Uterus (tissue), 4 donors: ENCODE measurements at places on chromosomes 16 and 17. TPM values are rescaled to one million over a fixed set of nuclear protein-coding genes. Genes with fewer than 3 reads are reported as not detected.
A peak's percentile ranks its signal among the peaks of the same experiment; 100 is the strongest.

GRCh38 chr17:35749560-35750412, 3.3 kb downstream of the GAS2L2 start:
- DNase-seq = no peak

The CHRNE gene
- 0.83 TPM for total RNA-seq

The HS3ST3B1 gene
- 5.3 TPM for total RNA-seq

- DNase-seq = peak; percentile 71
Observed at GRCh38 chr17:1720856-1721386, 3.6 kb upstream of the WDR81 start.

GRCh38 chr16:4358831-4359561, 7.9 kb upstream of the PAM16 start:
- peak; percentile 71 for DNase-seq

DNA sequence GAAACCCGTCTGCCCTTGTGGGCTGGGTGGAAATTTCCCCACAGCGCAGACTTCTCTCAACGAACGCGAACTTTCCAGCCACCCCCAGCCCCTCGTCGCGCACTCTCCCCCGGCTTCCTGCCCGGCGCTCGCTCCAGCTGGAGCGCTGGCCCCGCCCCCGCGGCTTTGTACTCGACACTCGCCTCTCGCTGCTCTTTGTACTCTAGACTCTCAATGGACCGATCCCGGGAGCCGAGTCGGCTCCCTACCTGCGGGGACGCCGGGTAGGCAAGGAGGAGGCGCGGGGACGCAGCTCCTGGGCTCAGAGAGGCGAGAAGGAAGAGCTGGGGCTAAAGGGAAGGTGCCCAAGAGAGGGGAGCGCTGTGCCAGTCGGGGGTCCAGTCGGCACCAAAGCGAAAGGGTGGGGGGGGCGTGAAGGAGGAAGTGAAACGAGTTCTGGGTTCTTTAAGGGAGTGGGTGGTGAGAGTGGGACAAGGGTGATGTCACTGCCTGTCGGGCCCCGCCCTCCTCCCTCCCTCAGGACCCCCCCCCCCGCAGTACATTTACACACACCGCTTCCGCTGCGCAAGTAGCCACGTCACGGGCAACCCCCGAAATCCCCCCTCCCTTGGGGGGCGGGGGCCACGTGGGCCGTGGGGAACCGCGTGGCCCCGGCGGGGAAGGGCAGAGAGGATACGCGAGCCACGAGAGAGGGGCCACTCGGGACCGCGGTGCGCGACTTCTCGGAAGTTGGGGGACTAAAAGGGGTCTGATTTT, 9.7 kb downstream of the KDM6B start:
- DNase-seq = peak; percentile 76

DNA sequence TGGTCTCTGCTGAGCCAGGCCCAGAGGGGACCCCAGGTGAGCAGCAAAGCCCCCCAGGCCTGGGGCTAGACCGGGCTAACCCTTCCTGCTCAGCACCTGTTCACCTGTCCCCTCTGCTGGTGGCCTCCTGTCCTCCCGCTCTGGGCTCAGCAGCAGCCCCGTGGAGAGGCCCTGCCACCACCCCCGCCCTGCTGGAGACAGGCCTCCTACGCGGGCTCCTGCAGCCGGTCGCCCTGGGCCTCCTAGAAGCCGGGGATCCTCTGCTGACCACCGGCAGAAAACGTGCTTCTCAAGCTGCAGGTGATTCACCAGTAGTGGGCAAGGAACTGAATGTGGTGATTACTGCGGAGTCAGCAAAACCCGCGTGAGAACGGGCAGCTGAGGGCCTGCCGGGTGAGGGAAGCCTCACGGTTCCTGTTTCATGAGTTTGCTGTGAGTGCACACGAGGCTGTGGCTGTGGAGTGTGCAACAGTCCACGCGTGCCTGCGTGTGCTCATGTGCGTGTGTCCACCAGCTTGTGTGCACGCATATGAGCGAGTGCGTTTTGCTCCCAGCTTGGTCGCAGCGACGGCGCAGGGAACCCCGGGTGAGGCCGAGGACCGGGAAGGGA, 792 bp downstream of the SECTM1 start:
- no peak for DNase-seq

DNA sequence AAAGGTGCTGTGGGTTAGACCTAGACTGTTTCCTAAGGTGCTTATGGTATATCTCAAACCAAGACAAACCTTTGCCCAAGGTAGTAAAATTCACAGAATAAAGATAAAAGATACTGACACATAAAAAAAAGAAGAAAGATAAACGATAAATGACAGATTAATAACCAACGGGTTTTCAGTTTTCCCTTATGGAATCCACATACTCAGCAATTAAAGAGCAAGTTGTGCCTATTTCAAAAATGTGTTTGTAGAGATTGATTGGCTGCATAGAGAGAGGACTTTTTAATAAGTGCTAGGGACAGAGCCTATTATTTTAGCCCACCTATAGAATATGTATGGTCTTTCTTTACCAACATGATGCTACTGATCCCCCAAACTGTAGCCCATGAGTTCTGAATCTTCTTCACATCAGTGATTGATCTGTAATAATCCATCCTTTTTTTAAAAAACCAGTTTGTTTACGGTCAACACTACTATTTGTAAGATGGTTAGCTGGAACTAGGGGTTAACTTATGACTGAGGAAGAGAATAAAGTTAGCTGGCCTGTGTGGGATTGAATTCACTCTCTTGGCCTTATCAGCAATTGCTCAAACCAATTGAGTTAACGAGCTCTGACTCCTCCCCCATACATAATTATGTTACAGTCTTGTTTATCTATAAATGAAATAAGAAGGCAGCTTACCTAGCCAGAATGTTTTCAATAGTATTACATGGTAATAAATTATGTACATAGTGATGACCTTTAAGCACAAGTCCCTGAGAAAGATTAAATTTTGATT, 53.8 kb downstream of the SNX11 start:
- no peak for DNase-seq

The DUSP3 gene
- total RNA-seq = 39.7 TPM

The TMC6 gene
- 8.2 TPM for total RNA-seq

DNA sequence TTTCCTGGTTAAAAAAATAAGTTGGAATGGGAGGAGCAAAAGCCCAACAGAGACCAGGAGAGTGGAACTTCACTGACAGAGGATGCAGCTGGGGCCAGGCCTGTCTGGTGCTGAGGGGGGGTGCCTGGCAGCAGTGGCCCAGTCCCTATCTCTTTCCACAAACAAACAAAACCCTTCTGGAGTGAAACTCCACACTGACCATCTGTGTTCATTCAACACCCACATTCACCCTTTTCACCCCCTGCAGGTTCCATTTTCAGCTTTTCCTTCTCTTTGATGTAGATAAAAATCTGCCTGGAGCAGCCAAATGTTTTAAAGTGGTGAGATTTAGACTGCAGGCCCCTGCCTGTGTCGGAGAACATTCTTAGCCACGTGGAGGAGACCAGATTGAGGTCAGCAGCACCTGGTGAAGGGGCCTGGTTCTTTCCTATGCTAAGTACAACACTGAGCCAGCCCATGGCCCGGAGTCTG, 161.4 kb upstream of the CDH11 start:
- DNase-seq = no peak

- no peak for DNase-seq
Observed at GRCh38 chr17:72425133-72425793, 304.4 kb downstream of the SOX9 start.

DNA sequence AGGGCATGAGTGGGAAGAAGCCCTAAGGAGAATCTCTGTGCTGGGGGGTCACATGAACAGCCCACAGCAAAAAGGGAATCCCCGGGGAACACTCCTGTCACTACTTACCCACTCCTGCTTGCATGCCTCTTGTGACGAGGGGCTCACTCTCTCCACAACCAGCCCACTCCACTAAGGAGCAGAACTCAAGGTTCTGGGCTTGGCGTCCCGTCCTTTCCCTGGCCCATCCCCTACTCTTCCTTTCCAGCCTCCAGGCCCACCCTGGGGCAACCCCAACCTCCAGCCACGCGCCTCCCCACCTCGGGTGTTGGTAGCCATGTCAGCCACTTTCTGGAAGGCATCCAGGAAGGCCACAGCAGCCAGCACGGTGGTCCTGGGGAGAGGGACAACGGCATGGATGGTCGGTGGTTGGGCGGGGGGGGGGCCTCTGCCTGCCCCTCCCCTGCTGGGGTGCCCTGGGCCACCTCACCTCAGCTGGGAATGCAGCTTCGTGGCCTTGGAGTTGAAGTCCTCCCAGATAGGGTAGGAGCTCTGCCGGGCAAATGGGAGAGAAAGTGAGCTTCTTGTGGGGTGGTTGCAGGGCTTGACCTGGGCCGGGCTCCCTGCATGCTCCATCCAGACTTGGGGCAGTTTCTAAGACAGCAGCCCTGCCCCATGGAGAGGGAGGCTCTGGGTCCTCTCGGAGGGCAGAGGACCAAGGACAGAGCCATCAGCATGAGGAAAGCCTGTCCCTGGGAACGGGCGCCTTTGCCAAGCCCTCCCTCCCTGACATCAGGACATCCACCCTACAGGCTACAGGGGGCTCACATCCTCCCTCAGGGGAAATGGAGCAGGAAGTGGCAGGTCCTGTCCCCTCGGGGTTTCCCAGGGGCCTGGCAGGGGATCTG, 5.1 kb downstream of the MTSS2 start:
- peak; percentile 17 for DNase-seq

- peak; percentile 50 for DNase-seq
Observed at GRCh38 chr17:74239172-74239571, 25.8 kb downstream of the TTYH2 start.

- DNase-seq = no peak
Observed at GRCh38 chr17:73841431-73842060, 197.3 kb upstream of the SDK2 start.
